Spinal cord (tissue), 10 donors: ENCODE measurements at places on chromosomes 1 and 21. TPM values are rescaled to one million over a fixed set of nuclear protein-coding genes. Genes with fewer than 3 reads are reported as not detected.

DNA sequence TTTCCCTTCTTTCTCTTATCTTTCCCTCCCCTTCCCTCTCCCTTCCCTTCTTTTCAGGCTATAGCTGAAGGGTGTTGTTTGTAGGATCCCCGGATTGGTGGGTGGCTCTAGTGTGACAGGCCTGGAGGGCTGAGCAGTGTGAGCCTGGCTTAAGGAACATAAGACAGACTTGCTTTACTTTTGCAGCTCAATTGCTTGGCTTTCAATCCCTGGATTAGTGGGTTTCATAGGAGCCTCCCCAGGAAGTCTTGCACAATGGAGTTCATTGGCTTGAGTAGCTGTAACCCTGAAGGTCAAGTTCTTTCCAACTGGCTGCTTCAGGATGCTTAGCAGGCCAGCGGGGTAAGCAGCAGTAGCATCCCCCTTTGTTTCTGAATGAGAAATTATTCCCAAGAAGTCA, 126.7 kb downstream of the CAMTA1 start:
- DNase-seq: peak; percentile 59

DNA sequence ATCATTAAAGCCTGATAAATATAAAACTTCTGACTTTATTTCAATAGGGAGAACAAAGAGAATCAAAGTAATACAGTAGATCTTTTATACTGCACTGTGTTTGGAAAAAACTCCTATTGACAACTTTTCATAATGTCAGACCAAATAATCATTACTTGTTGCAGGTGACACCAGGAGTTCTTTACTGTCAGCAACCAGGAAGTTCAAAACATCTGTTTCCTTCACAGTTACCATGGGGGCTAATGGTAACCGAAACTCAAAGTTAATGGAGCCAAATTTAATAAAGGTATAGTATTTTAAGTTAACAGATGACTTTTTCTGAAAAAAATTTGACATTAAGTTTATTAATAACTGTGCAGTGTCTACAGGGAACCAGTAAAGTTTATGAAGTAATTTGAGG, 10.6 kb downstream of the EFCAB7 start:
- DNase-seq: no peak

- no peak for DNase-seq
These were observed 443.7 kb downstream of the PTPRU start for GRCh38 chr1:29679828-29680558.

Gene NBPF10
- 1.7 TPM for total RNA-seq

Gene RGS4
- total RNA-seq: 148 TPM

DNA sequence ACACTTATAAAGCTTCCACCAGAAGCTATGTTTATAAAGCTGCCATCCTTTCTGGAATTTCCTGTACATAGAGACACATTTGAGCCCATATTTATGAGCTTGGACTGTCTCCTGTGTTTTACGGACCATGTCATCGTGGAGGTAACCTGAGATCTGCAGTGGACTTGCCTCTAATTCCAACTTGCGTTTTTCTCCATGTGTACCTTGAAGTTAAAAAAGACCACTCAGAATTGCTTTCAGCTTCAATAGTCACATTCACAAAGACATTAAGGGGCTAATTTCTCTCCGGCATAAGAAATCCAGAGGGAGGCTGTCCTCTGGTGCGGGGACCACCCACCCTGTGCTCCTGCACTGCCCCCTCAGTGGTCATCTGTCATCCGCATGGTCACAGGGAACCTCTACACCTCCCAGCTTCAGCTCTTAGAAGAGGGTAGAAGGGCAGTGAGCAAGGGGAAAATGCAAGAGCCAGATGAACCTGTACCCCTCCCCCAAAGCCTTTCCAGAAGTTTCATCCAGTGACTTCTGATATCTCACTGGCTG, 521.4 kb upstream of the CAMK1G start:
- DNase-seq: no peak

DNA sequence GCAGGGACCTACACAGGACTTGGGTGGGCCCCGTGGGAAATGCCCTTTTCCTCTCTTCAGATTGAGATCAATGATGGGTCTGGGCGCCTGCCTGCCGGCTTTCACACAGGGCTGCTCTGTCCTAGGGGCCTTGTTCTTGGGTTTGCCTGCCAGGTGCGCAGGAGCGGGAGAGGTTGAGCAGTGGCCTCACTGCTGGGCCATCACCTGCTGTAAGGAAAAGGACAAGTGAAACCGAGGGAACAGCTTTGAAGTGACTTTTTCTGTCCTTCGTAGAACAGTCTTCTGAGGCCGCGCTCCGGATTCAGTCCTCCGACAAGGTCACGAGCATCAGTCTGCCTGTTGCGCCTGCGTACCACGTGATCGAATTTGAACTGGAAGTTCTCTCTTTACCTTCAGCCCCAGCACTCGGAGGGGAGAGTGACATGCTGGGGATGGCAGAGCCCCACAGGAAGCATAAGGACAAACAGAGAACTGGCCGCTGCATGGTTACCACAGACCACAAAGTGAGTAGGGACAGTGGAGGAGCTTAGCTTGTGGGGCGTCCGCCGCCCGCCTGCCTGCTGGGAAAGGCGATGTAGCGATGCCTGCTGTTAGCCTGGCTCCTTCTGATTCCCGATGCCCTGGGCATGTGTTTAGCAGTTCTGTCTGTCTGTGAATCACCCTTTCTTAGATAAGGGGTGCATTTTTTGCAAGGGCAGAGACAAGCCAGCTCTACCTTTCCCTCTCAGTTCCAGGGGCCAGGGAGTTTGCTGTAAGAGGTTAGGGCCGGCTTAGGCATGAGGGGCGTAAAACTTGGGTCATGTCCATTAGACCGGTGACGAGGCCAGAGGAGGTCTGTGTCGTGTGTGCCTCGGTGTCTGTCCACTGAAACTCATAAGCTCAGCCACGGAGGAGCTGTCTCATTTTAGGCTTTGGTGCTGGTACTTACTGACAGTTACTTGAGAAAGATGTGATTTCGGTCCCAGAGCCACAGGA, 19.5 kb upstream of the PWP2 start:
- DNase-seq: no peak

Gene KCNJ15
- 0.11 TPM for total RNA-seq

Gene CDK18
- total RNA-seq: 14.0 TPM

DNA sequence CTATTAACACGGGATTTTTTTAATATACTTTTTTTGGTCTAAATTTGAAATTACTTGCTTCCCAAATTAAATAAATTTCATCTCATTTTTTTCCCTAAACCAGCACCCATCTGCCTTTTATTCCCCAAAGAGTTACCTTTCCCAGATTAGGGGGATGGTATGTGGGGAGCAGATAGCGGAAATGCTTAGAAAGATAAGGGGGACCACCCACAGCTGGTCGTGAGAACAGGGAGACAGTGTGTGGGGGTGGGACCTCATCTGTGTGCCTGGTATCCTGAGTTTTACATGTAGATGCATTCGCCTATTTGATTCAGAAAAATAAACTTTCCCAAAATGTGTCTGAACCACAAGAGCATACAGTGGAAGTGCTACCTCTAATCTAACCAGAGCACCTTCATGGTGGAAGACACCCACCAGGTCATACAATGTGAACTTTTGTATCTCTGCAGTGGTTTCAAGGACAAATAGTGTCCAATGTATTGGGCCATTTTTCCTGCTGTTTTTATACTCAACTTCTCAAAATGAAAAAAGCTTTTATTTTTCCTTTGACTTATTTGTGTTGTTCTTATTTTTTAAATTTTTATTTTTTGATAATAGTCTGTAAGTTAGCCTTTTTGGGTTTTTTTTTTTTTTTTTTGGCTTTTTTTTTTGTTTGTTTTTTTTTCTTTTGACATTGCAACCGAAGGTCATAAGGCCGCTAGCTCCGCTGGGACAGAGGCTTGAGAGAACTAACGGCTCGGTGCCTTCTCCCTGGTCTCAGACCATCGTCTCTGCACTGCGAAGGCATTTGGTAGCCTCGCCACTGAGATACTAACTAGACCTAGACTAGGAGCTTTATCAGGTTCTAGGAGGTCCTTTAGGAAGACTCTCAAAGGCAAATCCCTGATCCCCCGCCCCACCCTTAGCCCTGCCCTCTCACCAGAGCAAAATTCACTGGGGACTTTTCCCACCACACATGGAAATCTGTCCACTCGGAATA, 263.2 kb downstream of the TM2D1 start:
- no peak for DNase-seq

GRCh38 chr1:232820431-232820830, 15.2 kb downstream of the MAP10 start:
- no peak for DNase-seq

DNA sequence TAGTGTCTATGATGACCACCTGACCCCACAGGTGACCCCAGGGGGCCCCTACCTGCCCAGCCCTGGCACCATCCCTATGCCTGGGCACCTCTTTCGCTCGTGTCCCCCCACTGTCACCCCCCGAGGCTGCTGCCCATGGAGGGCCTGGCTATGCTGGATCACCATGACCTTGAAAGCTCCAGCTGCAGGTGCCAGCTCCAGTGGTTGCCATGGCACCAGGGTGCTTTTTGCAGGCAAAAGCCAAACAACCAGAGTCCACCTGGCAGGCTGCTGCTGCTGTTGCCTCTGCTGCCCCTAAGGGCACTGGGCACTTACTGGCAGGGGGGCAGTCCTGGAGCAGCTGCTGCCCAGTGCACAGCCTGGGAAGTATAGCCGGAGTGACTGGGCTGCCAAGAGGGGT, 21.7 kb downstream of the ETNK2 start:
- DNase-seq: no peak

Gene SMIM12
- total RNA-seq: 15.4 TPM

Gene HAO2
- total RNA-seq: not detected

DNA sequence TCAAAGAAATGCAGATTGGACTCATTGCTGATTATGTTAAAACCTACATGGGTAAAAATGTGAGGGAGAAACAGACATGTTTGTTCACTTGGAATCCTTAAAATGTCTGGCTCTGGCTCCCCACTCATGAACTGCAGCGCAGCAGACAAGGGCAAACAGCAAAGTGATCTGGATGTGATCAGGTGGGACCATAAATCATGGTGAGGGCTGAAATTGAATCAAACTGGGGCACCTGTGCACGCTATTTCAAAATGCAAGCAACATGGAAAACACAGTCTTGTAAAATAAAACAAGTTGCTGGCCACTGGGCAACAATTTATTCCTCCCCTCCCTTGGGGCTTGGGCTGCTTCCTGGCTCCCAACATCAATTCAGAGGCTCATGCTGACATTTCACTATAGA, 373.4 kb downstream of the SEC16B start:
- DNase-seq: no peak

DNA sequence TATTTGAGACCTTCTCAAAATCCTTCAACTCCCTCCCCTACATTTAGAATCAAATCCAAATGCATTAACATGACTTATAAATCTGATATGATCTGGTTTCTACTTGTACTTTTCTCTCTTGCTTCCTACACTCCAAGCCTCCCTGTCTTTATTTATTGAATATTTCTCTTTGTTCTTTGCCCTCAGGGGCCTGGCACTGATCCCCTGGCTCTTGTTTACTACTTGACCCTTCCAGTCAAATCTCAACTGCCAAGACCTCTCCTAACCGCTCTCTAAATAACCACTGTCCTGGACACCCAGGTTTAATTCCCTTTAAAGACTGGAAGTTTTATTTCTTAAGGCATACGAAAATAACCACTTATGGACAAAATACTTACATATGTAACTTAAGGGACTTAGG, 248.9 kb downstream of the CHRM3 start:
- no peak for DNase-seq

- no peak for DNase-seq
These were observed 4.8 kb downstream of the ATP1A1 start for GRCh38 chr1:116377541-116378529.

DNA sequence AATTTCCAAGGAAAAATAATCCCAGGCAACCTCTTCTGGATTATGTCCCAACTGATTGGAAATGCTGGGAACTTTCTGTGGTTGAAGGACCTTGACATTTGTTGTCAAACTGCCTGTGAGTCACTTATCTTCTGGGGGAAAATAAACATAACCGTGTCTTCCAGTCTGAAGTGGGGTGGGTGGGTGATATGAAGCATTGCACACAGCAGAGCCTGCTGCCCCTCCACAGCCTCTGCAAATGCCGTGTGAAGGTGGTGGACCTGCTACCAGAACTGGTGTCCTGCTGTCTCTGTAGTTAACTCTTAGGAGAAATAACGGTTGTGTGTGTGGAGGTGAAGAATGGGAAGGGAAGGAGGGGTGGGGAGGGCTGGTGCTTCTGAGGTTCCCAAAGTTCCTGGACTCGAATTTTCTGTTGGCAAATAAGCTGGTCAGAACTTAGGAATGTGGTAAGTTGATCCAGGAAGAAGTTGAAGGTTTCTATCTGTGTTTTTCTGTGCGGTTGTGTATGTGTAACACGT, 23.2 kb downstream of the GALNT2 start:
- DNase-seq: no peak

GRCh38 chr1:204599098-204599497, 82.9 kb downstream of the MDM4 start:
- no peak for DNase-seq

- DNase-seq: no peak
These were observed 2.4 kb upstream of the PRAMEF18 start for GRCh38 chr1:13228343-13228781.

- DNase-seq: no peak
These were observed 75.4 kb upstream of the TMPRSS2 start for GRCh38 chr21:41583274-41583790.

Gene C1orf141
- 0.79 TPM for total RNA-seq

Gene HMCN1
- 20.0 TPM for total RNA-seq

GRCh38 chr1:245008761-245009160, 144.4 kb upstream of the HNRNPU start:
- no peak for DNase-seq

Gene COL16A1
- 60.6 TPM for total RNA-seq

Gene IL22RA1
- 0.06 TPM for total RNA-seq

Gene CASQ1
- 1.3 TPM for total RNA-seq

DNA sequence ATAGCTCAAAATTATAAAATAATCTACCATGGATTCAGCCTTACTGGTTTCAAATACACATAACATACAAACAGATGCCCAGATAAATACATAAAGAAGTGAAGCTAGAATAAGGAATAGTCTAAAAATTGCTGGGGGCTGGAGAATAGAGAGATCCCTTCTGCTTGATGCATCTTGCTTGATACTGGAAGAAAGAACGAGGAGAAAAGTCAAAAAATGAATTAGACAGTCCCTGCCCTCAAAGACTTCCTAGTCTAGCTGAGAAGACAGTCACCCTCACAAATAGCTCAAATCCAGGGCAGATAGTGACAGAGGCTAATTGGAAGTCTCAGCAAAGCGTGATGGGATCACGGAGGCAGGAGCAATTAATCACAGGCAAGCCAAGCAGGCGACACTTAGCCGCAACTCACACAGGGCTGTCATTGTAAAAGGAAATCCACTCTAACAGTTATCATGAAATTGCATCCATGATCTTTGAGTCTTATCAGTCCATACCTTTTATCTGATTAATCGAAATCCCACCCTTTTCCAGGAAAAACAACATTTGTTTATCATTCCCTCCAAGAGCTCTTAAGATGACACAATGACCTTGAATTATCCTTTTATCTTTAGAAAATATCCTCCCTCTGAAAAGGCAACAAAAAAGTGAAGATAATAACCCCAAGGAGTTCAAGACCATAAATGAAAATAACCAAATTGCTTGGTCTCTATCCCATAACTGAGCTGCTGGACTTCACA, 59.7 kb upstream of the TIAM1 start:
- DNase-seq: no peak
